ENCODE measurements at places on chromosomes 3 and 15. TPM values are rescaled to one million over a fixed set of nuclear protein-coding genes. Genes with fewer than 3 reads are reported as not detected.

The LRCH3 gene
- total RNA-seq, result 48.2 TPM

The COLQ gene
- total RNA-seq, result 1.9 TPM

- H3K27me3 ChIP-seq, result no peaks in the 10 kb centered on the region
- H3K4me1 ChIP-seq, result no peaks in the 10 kb centered on the region
- no peak overlapping the region for H3K4me3 ChIP-seq
These were observed 38.2 kb downstream of the VPS13C start for GRCh38 chr15:62021991-62022600.

The LDHAL6B gene
- total RNA-seq, result not detected

GRCh38 chr3:98821063-98821462, 57.9 kb downstream of the ST3GAL6 start:
- no peak for DNase-seq
- H3K4me3 ChIP-seq, result no peak overlapping the region
- no peaks in the 10 kb centered on the region for H3K27me3 ChIP-seq
- peaks cover 14% of the 10 kb centered on the region for H3K36me3 ChIP-seq
- no peak overlapping the region for H3K27ac ChIP-seq

DNA sequence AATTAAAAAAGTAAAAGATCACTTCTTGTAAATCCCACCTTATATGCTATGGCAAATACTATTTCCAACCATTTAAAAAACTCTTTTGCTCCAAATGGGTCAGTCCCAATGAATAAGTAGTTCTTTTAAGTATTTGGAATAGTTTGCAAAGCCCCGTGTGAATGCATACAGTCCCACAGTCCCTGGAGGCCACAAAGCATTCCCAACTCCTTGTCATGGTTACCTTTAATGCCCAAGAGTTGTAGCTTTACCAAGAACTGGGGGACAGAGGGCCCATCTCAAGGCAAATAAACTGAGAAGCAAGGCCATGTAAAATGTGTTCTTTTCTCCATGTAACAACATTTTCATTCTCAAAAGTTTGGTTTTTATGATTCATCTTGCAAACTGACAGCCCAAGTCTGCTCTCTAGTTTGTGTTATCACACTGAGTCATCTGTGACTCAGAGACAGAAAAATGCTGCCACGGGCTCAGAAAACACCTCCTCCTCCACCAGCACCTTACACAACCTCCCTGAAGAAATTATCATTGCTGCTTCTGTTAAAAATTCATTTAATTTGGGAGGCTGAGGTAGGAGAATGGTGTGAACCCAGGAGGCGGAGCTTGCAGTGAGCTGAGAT, 336.2 kb downstream of the ERC2 start:
- no peak overlapping the region for H3K27ac ChIP-seq
- no peaks in the 10 kb centered on the region for H3K27me3 ChIP-seq
- no peak for DNase-seq
- H3K36me3 ChIP-seq, result no peaks in the 10 kb centered on the region
- peaks cover 5% of the 10 kb centered on the region for H3K4me1 ChIP-seq

DNA sequence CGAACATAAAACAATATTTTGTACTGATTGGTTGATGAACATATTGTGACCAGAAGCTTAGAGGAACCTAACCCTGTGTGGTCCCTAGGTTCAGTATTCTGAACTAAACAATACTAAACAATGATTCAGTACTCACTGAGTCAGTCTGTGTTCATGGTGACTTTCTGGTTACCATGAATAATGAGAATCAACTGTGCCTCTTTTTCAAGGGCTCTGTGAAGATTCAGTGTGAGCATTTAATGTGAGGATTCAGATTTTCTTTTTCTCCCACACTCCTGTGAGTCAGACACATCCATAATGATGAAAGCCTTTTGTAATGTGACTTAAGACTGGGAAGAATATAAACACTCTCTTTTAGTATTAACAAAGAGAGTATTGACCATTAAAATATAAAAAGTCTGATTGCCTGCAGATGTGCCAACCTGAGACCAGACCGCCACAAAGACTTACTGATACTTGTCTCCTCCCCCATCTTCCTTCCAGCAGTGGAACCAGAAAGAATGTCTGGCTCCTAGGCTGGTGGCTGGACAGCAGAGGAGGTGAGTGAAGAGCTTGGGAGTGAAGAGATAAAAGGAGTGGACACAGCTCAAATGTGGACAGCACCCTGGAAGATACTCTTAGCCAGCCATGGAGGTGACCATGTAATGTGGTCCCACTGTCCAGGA, 17.6 kb upstream of the ACTL6A start:
- H3K27ac ChIP-seq, result no peak overlapping the region
- DNase-seq, result no peak
- H3K4me3 ChIP-seq, result no peak overlapping the region
- H3K4me1 ChIP-seq, result no peaks in the 10 kb centered on the region
- H3K27me3 ChIP-seq, result no peaks in the 10 kb centered on the region

The FAM107A gene
- total RNA-seq, result 0.57 TPM

The FSD2 gene
- not detected for total RNA-seq

GRCh38 chr3:130711565-130712324, 34.9 kb downstream of the PIK3R4 start:
- no peaks in the 10 kb centered on the region for H3K27me3 ChIP-seq
- no peak for DNase-seq
- H3K4me1 ChIP-seq, result no peaks in the 10 kb centered on the region
- peaks cover 28% of the 10 kb centered on the region for H3K36me3 ChIP-seq
- H3K4me3 ChIP-seq, result no peak overlapping the region

- DNase-seq, result no peak
- no peak overlapping the region for H3K27ac ChIP-seq
- H3K4me3 ChIP-seq, result no peak overlapping the region
These were observed 54.9 kb upstream of the ATP2B2 start for GRCh38 chr3:10560060-10560861.

The UBP1 gene
- total RNA-seq, result 71.9 TPM

- no peak overlapping the region for H3K27ac ChIP-seq
- no peak overlapping the region for H3K4me3 ChIP-seq
- H3K4me1 ChIP-seq, result no peaks in the 10 kb centered on the region
- no peak for DNase-seq
These were observed 32.4 kb upstream of the HES1 start for GRCh38 chr3:194103505-194103904.

DNA sequence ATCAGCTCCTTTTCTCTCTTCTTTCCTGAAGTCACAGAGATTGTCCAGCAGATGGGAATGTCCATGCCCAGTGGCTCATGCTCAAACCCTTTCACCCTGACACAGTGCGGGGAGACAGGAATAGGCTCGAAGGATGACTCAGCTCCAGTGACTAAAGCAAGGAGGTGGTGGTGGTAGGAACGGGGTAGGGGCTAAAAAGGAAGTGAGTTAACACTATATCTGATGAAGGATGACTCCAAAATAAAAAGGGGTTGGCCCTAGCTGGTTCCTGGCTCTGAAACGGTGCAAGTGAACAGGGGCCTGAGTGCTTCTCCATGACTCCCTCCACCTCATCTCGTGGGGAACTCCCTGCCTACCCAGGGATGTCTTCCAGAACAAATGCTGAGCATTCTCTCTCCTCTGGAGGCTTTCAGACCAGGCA, 167.4 kb upstream of the LPP start:
- H3K27ac ChIP-seq, result no peak overlapping the region
- H3K4me3 ChIP-seq, result no peak overlapping the region
- no peaks in the 10 kb centered on the region for H3K4me1 ChIP-seq
- H3K27me3 ChIP-seq, result no peaks in the 10 kb centered on the region

Data from H1 (cell line).